Mesothelial cell of epicardium (in vitro differentiated cells): ENCODE measurements at places on chromosomes 16 and 17.

- DNase-seq = no peak
Observed at GRCh38 chr17:79595921-79596320, 14.9 kb downstream of the RBFOX3 start.

GRCh38 chr16:66426112-66427035, 721 bp upstream of the BEAN1 start:
- DNase-seq = no peak

GRCh38 chr17:79607940-79608623, 2.8 kb downstream of the RBFOX3 start:
- DNase-seq = peak; percentile 75

DNA sequence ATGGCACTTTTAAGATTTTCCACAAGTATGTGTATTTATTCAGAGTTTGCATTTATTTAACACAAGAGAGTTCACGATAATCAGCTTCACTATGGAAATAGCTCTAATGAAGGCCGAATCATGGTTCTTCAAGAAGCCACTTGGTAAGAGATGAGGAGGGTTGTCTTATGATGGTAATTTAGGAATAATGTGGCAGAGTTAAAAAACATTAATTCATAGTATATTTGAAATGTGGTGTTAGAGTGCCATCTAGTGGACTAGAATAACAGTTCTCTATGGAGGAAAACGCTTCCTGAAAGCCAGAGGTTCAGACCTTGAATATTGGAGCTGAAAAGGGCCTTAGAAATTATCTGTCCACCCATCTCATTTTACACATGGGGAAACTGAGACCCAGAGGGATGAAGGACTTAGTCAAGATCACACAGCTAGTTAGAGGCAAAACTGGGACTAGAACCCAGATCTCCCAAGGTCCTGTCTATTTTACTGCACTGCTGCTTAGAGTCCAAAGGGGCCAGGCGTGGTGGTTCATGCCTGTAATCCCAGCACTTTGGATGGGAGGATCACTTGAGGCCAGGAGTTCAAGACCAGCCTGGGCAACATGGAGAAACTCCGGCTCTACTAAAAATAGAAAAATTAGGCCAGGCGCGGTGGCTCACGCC, 33.8 kb upstream of the KPNB1 start:
- DNase-seq = no peak

DNA sequence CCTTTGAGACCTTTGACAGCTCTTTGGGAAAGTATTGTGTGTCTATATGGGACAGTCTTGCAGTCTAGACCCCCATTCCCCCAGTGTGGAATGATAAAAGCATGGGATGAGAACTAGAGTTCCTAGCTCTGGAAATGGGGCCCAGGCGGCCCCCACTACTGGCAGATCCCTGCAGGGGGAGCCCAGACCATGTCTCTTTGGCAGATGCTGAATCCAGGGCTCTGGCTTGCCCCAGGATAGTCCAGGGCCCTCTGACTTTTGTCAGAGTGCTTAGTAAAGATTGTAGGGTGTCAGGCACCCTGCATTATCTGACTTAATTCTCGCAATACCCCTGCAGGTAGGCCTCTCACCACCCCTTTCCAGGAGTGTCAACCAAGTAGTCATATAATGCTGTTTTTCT, 8.3 kb downstream of the ALKBH5 start:
- DNase-seq = no peak

- no peak for DNase-seq
Observed at GRCh38 chr17:56723421-56723820, 110.3 kb downstream of the C17orf67 start.

GRCh38 chr17:7173687-7174602, 5.2 kb downstream of the ASGR1 start:
- no peak for DNase-seq

DNA sequence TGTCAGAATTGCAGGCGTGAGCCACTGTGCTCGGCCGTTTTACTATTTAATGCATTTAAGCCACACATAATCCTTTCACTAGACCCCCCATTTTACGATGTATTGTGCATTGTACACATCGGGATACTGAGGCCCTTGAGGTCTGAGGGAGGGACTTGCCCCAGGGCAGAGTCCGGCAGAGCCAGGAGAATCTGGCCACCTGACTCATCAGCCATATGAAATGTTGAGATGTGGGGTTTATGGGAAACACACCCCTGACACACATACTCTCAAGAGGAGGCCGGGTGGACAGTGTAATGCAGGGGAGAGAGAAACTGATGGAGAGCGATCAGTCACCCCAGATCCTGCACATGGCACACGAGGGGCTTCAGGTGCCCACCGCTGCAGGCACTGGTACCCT, 196.6 kb downstream of the ZNF423 start:
- no peak for DNase-seq

DNA sequence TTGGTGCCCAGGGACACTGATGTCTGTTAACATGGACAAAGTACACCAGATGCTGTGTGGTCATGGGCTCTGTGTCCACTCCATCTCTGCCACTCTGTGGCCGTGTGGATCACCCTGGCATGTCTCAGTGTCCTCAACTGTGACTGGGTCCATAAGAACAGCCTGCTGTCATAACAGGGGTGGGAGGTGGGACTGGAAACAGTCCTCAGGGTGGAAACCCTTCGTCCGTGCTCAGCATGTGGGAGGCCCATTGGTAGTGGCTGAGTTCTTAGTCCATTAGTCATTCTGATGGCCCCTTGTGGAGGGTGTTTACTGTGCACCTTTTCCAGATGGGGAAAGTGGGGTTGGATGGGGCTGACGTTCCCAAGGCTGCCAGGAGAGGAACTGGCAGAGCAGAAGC, 12.8 kb downstream of the FLYWCH2 start:
- DNase-seq = no peak

- no peak for DNase-seq
Observed at GRCh38 chr17:35801583-35802224, 6.3 kb upstream of the MMP28 start.

GRCh38 chr17:50239937-50240336, 34.3 kb upstream of the TMEM92 start:
- no peak for DNase-seq

DNA sequence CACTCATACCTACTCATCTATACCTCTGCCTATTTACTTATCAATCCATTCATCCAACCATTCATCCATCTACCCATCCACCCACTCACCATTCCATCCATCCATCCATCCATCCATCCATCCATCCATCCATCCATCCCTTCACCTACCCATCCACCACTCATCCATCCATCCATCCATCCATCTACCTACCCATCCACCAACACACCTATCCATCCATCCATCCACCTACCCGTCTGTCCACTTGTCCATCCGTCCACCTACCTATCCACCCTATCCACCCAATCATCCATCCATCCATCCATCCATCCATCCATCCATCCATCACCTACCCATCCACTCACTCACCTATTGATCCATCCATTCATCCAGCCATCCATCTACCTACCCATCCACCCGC, 235.7 kb downstream of the GSG1L start:
- no peak for DNase-seq

DNA sequence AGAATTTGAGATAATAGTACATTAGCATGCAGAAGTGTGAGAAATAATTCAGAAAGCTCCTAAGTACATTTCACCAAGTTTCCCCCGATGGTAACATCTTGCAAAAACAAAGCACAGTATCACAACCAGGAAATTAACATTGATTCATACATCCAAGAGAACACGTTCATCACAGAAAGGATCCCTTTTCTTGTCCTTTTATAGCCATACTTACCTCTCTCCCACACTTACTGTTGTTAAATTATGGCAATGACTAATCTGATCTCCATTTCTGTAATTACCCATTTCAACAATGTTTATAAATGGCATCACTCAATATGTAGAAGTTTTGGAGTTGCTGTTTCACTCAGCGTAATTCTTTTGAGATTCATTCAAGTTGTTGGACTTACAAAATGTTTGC, 1260.0 kb downstream of the CDH8 start:
- DNase-seq = no peak

GRCh38 chr16:4021916-4022315, 94.3 kb downstream of the ADCY9 start:
- no peak for DNase-seq

GRCh38 chr17:77426676-77427386, 286.1 kb downstream of the SEC14L1 start:
- no peak for DNase-seq

DNA sequence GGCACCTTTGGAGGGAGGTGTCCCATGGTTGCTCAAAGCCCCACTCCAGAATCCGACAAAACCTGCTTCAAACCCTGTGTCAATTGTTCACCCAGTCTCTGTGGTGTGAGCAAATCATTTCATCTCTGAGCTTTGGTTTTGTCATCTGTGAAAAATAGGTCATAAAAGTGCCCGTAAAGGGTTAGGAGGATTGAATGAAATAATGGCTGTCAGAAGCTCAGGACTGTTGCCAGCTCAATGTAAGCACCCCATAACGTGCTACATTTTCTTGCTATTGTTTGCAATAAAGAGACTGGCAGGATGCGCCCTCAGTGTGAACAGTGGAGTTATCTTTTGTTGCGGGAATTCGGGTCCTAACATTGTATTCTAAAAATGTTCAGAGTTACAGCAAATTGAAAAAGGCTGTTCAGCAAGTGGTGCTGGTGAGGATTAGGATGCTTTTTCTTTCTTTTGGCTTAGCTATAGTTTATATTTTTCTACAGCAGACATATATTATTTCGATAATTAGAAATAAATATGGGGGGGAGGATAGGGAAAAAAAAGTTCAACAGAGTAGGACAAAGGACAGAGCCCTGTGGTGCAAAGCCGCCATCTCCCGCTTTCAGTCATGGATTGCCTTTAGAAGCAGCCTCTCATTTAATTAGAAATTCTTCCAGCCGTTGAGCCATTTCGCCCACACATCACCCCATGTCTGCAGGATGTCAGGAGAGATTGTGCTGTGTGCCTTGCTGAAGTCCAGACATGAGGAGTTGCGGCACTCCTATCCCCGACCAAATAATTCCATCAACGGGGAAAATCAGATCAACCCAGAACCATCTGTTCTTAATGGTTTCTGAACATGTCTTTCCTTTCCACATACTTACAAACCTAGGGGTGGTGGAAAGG, 20.9 kb upstream of the PYY start:
- DNase-seq = no peak

DNA sequence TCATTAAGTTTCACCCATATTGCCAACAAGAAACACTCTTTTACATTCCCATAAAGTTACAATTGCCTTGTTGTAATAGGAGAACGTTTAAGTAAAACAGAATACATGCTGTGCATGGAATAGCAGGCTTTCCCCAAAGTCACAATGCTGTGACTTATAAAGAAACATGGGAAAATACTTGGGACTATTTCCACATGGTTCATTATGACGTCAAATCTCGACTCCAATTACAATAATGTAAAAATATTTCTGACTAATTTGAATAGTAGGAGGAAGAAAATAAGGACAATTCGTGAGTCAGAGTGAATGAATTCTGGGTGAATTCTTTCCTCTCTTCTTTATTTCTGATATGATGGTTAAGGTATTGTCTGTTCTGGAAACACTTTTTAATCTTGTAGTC, 52.8 kb downstream of the CDH11 start:
- DNase-seq = no peak

GRCh38 chr17:49567871-49568694, 7.6 kb upstream of the NXPH3 start:
- peak; percentile 95 for DNase-seq

- no peak for DNase-seq
Observed at GRCh38 chr17:30513346-30513745, 36.1 kb downstream of the GOSR1 start.

DNA sequence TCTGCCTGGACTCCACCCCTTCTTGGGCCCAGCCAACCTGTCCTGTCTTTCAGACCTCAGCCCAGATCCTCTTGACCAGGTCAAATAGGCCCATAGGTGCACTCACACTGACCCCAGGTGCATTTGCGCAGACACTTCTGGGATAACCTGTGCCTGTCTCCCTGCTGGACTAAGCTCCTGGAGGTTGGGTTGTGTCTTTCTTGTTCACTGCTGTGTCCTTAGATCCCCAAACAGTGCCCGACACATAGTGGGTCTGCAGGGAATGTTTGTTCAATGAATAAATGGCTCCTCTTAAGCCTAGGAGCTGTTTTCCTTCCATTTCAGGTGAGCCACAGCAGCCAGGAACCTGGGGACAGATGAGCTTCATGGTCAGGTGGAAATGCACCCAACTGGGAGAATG, 48.9 kb downstream of the NLRP1 start:
- DNase-seq = no peak

DNA sequence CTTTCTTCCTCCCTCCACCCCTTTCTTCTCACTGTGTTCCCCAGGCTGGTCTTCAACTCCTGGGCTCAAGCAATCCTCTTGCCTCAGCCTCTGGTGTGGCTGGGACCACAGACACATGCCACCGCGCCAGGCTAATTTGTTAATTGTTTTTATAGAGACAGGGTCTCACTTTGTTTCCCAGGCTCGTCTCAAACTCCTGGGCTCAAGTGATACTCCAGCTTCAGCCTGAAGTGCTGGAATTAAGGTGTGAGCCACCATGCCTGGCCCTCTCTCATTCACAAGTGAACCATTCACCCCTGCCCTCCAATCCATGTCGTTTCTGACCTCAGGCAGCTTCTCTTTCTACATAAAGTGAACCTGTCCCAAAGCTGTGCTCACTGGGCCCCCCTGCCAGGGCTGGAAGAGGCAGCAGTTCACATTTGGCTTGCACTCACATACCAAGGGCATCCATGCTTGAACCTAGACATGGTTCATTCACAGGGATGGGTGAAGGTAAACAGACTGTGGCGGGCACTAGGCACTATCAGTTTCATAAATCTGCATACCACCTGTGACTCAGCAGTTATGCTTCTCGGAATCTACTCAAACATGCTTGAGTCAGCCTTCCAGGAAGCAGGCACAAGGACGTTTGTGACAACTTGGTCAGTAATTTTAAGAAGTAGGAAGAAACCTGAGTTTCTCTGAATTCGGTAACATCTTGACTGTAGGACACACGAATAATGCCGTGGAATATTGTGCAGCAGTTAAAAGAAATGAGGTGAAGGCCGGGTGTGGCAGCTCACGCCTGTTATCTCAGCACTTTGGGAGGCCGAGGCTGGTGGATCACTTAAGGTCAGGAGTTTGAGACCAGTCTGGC, 6.0 kb upstream of the RNF213 start:
- no peak for DNase-seq

DNA sequence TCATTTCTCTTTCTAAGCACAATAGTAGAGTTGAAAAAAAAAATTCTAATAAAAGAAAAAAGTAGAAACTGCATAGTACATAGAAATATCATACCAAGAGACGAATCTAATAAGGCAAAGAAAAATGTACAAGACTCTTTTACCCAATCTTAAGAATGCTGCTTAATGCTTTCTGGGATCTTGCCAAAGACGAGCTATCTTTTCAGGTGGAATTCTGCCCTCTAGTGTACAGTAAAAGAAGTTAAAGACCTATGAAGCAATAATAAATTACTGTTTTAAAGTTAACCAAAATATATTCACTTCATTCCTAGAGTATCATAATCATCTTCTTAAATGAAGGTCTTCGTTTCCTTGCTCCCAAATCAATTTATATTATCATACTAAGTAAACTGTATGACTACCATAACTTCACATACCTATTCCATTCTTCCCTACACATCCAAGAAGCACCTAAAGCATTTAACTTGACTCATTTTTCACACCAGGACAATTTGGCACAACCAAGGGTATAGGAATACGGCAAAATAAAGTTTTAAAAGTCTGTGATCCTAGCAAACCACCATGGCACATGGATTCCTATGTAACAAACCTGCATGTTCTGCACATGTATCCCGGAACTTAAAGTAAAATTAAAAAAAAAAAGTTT, 47.7 kb downstream of the CFDP1 start:
- DNase-seq = no peak
